Activated gamma-delta T cell treated with Interleukin-2 at 50 U/mL for 16 hours (primary cell): ENCODE measurements at places on chromosomes 11 and 22.

DNA sequence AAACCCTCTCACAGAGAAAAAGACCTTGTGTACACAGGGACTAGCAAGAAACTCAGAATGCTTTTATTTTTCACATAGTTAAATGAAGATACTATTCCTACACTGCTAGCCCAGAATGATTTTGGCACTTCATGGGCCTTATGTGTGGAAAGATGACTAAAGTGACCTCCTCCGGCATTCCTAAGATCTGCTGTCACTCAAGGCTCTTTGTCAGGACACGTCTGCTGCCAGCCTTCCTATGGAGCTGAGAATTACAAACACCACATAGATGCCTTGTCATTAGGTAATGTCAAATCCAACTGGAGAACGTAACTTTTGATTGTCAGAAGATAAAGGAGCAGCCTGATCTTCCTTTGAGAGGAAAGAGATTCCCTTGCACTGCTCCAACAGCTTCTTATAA, 249.1 kb downstream of the FAT3 start:
- DNase-seq: no peak

- no peak for DNase-seq
Measured at GRCh38 chr22:47402876-47403525, 640.6 kb downstream of the TBC1D22A start.

DNA sequence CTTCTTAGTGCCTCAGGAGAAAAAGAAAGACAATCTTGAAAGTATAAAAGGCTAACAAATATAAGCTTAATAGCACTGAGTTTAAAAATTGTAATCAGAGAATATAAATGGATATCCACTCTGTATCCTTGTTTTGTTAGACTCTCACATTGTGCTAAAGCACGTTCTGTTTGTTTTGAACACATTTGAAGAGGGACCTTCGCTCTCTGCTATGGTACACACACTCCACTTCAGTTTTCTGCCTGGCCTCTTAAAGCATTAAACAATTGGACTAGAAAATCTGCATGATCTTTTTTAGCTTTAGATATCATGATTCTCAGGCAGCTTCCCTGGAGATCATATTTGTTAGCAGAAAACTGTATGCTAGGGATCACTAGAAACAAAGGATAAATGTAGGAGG, 40.3 kb upstream of the PGR start:
- DNase-seq: no peak

GRCh38 chr22:40714499-40715337, 35.4 kb downstream of the MCHR1 start:
- DNase-seq: no peak

- no peak for DNase-seq
Measured at GRCh38 chr22:40654522-40655167, 18.1 kb upstream of the MRTFA start.

- DNase-seq: no peak
Measured at GRCh38 chr11:101470881-101471520, 112.8 kb downstream of the TRPC6 start.

DNA sequence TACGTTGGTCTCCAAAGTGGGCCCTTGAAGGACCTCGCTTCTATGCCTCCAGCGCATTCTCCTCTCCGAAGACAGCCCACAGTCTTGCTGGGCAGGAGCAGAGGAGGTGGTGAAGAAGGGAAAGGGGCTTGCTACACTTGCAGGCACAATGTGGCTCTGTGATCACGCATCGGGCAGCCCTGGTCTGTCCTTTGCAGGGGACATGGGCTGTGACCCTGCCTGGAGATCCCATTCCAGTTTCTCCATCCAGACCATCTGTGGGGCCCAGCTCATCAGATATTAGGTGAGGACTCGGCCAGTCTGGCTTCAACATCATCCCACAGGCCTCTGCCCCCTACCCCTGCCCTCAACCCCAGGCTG, 810 bp downstream of the APOA1 start:
- DNase-seq: no peak

DNA sequence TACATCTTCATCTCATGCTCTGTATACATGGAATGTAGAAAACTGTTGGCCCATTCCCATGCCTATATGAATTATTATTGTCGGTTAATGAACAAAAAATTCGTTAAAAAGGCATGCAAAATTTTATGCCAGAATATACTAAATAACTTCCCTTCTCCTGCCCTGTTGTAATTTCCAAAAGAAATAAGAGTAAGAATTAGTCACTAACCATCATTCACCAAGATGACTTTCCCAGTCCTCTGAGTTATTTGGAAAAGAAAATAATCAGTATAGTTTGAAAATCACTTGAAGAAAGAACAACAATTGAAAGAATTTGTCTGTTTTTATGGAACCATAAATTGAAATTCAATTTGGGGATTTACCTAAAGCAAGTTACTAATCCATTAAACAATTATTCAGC, 1149.1 kb upstream of the RAG2 start:
- no peak for DNase-seq
